Ascending aorta (tissue), 2 donors: ENCODE measurements at places on chromosomes 3 and 15. TPM values are rescaled to one million over a fixed set of nuclear protein-coding genes. Genes with fewer than 3 reads are reported as not detected.

- no peaks in the 10 kb centered on the region for H3K36me3 ChIP-seq
- DNase-seq: no peak
- H3K27ac ChIP-seq: no peak overlapping the region
Observed at GRCh38 chr3:124587053-124587408, 143.2 kb upstream of the UMPS start.

- H3K4me3 ChIP-seq: no peak overlapping the region
- no peak for DNase-seq
- H3K4me1 ChIP-seq: no peaks in the 10 kb centered on the region
- peaks cover 36% of the 10 kb centered on the region for H3K36me3 ChIP-seq
- H3K27me3 ChIP-seq: no peaks in the 10 kb centered on the region
Observed at GRCh38 chr15:62816342-62817069, 226.0 kb upstream of the TPM1 start.

GRCh38 chr3:33786565-33787327 lies 11.7 kb upstream of the PDCD6IP start:
- no peaks in the 10 kb centered on the region for H3K4me1 ChIP-seq
- H3K27ac ChIP-seq: no peak overlapping the region
- no peaks in the 10 kb centered on the region for H3K27me3 ChIP-seq
- H3K36me3 ChIP-seq: no peaks in the 10 kb centered on the region
- DNase-seq: no peak

The CACNA2D2 gene
- total RNA-seq: 0.85 TPM
